Frontal cortex (tissue), 4 donors: ENCODE measurements at places on chromosomes 3 and 15. TPM values are rescaled to one million over a fixed set of nuclear protein-coding genes. Genes with fewer than 3 reads are reported as not detected.

Gene A4GNT
- not detected for total RNA-seq

Gene PTH1R
- 2.0 TPM for total RNA-seq

Gene ATP11B
- total RNA-seq = 94.6 TPM

Gene FILIP1L
- 1.2 TPM for total RNA-seq

Gene SMAD6
- total RNA-seq = 2.4 TPM

Gene EDC3
- total RNA-seq = 12.2 TPM

Gene CHL1
- 1,010 TPM for total RNA-seq

Gene OR5K2
- total RNA-seq = not detected

Gene TCF12
- total RNA-seq = 87.2 TPM

DNA sequence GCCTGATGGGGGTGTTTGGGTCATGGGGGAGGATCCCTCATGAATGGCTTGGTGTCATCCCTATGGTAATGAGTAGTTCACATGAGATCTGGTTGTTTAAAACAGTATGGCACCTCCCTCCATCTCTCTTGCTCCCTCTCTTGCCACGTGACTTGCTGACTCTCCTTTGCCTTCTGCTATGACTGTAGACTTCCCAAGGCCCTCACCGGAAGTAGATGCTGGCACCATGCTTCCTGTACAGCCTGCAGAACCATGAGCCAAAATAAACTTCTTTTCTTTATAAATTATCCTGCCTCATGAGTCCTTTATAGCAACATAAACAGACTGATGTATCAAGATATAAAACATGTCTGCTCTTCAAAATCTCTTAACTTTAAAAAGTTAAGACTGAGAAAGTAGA is 96.1 kb downstream of the TFDP2 start:
- DNase-seq = no peak

DNA sequence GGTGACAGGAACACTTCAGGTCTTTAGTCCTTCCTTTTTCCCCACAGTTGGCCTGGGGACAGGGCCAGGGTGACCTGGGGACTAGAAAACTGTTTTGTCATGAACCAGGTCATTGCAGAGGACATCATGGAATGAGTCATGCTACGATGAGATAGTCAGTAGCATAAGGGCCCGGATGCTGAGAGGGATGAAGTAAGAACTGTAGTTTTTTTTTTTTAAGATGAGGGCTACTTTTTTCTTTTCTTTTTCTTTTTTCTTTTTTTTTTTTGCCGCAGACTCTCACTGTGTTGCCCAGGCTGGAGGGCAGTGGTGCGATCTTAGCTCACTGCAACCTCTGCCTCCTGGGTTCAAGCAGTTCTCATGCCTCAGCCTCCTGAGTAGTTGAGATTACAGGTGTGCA is 8.0 kb downstream of the MAP2K5 start:
- no peak for DNase-seq

DNA sequence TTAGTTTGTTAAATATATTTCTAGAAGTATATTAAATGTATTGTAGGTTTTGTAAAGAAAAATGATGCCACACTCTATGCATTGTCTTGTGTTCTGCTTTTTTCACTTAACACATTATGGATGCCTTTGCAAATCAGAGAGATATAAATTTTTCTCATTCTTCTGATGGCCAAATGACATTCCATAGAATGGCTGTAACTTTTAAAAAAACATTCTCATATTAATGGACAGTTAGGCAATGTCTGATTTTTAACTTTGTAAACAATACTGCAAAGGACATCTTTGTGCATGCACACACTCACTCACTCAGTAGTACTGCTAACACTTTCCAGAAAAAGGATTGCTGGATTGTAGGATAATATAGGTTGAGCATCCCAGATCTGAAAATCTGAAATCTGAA is 195.9 kb downstream of the ITPR1 start:
- no peak for DNase-seq

- no peak for DNase-seq
Observed at GRCh38 chr3:12445523-12446240, 38.6 kb upstream of the TSEN2 start.

DNA sequence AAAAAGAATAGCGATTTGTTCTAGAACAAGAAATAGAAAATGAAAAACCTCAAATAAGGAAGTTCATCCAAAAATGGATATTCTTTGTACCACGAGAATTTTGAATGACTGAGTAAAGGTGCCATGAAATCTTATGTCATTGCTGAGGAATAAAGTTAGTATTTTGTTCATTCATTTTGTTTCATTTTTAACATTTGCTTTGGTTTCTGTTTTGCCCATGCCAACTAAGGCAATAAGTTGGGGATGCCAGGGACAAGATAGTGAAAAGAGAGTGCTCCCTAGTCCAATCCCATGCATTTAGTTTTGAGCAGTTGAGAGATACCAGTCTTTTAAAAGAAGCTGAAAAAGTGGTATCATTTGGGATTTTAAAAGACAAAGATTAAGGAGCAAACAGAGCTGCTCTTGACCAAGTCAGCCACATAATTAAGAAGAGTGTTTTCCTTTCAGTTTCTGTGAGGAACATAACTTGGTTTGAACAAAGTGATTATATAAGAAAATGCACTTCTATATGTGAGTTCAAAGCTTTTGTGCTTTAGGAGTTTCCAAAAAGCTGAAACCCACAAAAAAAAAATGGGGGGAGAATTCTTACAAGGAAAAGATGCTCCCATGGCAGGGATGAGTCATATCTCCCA is 201.4 kb downstream of the PLOD2 start:
- no peak for DNase-seq

- DNase-seq = no peak
Observed at GRCh38 chr3:46889381-46890110, 12.0 kb downstream of the PTH1R start.

DNA sequence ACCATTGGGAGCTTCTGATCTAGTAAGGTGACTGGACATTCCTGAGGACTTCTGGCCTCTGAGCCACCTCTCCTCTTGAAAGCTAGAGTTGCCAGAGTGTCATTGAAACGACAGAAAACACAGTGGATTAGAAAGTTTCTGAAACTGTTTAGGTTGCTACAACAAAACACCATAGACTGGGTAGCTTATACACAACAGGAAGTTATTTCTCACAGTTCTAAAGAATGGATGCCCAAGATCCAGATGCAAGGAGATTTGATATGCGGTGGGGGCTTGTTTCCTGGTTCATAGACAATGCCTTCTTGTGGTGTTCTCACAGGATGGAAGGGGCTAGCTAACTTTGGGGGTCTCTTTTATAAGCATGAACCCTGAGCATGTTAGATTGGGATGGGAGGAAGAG is 43.3 kb upstream of the ZNF385D start:
- no peak for DNase-seq

DNA sequence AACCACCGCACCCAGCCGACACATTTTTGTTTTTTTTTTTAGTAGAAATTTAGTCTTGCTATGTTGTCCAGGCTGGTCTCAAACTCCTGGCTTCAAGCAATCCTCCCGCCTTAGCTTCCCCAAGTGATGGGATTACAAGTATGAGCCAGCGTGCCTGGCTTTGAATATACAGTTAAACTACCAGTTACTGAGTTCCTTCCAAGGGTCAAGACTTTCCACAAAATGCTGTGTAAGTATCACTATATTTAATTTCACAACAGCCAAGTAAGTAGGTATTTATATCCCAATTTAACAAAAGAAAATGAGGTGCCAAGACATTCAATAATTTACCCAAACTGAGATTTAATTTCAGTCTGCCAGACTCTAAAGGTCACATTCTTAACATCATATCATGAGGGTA is 181.3 kb upstream of the TMC3 start:
- DNase-seq = no peak

- no peak for DNase-seq
Observed at GRCh38 chr3:181066143-181067087, 76.9 kb upstream of the DNAJC19 start.

DNA sequence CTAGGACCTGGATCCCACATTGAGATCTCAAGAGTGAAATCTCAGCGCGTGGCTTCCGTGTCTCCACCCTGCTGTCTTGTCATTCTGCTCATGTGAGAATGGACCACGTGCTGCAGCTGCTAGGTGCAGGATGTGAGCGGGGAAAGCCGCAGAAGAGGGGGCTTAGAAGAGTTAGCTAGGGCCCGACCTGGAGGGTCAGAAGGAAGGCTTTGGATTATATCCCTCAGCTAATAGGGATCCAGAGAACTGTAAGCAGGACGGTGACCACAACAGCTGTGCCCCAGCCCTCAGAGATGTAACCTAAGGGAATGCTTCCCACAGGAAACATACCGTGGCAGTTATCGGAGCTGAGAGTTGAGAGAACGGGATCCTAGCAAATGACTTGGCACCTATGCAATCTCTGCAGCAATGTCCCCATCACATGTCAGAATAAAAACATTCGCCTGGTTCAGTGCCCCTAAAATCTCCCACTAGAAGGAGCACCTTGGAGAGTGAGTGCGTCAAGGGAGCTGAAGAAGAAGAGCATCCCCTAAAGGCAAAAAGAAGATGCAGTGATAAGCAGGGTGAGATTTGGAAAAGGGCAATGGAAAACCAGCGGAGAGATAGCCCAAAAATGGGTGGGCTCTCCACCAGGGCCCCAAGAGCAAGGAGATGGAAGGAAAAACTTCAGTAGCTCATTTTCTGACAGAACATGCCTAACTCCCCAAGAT is 76.9 kb upstream of the ST8SIA2 start:
- no peak for DNase-seq

- no peak for DNase-seq
Observed at GRCh38 chr3:181943285-181943684, 231.6 kb downstream of the SOX2 start.

GRCh38 chr3:21481991-21482390 is 269.0 kb downstream of the ZNF385D start:
- DNase-seq = no peak

- DNase-seq = no peak
Observed at GRCh38 chr15:95664450-95664849, 666.0 kb upstream of the NR2F2 start.

DNA sequence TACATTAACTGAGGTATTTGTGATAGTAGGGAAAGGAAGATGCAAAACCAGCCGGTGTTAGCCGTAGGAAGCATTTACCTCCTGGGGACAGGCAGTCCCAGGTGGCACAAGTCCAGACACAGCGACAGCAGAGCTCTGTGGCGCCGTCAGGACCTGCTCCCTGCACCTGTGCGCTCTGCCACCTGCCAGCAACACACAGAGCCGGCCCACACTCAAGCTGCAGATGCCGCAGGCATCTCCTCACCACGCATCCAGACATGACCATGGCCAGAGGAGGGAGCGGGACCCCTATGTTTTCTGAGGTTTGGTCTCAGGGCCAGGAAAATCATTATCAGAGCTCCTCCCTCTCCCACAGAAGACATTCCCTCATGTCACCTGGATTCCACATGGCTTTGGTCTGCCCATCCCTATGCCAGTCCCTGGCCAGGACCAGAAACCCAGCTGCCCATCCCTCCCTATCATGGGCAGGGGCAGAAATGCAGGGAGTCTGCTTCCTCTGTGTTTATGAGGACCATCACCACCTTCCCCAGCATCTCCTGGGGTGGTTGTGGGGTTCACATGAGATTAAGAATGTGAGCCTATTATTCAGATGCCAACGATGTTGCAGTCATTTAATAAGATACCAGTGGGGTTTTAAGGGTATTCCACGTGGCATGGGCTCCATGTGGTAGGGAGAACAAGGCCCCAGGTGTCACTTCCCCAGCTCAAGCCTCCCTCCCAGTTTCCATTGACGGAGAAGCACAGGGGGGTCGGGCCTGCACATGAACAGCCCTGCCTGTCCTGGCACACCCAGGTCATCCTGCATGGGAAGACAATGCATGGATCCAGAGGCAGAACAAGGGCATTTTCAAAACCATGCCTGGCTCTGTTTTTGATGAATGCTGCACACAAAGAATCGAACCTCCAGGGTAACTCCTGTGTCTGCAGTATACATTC is 251.1 kb downstream of the OCA2 start:
- DNase-seq = no peak

GRCh38 chr3:196140224-196140623 is 58.3 kb upstream of the TFRC start:
- DNase-seq = no peak

DNA sequence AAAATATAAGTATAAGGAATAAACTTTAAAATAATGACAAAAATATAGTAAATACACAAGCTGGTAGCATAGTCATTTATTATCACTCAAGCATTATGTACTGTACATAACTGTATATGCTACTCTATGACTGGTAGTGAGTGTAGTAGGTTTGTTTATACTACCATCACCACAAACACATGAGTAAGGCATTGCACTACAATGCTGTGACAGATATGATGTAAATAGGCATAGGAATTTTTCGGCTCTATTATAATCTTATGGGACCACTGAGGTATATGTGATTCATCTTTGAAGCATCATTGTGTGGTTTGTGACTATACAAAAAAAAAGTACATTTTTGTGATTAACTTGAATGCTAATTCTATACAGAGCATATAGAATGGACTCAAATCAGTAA is 35.3 kb upstream of the FBN1 start:
- DNase-seq = no peak

DNA sequence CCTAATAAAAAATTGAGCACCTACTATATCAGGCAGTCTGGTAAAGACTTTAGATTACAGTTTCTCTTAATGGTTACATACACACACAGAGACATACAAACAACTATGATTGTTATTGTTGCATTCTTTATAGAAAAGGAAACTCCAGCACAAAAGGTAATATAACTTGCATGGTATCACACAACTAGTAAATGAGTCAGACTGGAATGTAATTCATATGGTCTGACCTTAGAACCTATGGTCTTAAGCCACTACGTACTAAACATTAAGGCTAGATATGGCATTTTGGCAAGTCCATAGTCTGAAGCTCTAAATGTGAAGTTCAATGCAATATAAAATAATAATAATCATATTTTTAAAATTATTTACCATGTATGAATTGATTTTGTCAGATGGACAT is 380.6 kb downstream of the LSAMP start:
- no peak for DNase-seq

GRCh38 chr3:195762611-195763010 is 41.8 kb downstream of the MUC20 start:
- DNase-seq = peak; percentile 15

- no peak for DNase-seq
Observed at GRCh38 chr3:127013758-127014535, 31.0 kb downstream of the PLXNA1 start.
